ENCODE measurements at places on chromosomes 1 and 21.

DNA sequence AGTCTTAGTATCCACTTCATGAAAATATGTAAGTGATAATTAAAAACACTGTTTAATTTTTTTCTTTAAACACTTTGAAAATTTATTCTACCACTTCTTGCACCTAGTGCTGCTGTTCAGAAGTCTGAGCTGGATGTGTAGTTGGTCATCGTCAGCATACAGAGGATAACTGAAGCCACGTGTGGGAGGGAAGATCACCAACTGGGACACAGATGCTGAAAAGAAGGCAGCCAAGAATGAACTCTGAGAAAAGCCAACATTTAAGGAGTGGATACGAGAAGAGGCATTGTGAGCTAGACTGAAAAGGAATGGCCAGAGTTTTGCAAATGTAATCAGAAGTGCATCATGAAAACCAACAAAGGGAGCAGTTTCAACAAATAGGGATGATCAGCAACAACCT lies 24.6 kb upstream of the CLCA4 start:
- no peak for DNase-seq

DNA sequence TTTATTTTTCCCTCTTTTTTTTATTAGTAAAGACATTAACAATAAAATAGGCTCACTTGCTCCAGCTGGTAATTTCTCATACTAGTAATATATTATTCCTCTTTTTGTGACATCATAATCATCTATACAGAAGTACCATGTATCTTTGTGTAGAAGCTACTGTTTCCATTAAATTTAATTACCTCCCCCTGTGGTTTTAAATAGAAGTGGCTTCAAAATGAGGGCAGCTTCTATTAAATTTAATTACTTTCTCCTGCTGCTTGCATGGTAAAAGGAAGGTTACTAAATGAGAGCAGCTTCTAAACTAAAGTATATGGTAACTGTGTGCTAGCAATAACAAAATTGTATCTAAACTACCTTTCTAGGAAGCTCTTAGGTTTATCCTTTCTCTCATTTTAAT lies 94.0 kb downstream of the DPYD start:
- DNase-seq = no peak

- no peak for DNase-seq
Measured at GRCh38 chr1:40155910-40156309, 5.3 kb upstream of the RLF start.

DNA sequence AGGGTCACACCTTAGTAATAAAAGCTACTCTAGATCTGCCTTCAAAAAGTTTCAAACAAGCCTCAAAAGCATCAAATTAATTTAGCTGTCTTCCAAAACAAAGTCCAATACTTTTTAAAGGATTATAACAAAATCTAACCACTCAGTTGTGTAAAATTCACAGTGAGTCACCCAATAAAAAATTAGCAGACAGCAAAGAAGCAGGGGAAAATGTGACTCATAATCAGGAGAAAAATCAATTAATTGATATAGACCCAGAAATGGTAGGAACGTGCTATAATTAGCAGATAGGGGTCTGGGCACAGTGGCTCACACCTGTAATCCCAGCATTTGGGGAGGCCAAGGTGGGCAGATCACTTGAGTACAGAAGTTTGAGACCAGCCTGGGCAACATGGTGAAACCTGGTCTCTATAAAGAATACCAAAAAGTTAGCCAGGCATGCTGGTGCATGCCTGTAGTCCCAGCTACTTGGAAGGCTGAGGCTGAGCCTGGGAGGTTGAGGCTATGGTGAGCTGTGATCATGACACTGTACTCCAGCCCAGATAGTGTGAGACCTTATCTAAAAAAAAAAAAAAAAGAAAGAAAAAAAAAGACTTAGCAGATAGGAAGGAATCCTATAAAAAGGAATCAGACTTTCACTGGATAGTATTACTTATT lies 8.1 kb upstream of the MYOG start:
- no peak for DNase-seq

GRCh38 chr1:58340185-58340584 lies 206.3 kb downstream of the OMA1 start:
- DNase-seq = no peak

DNA sequence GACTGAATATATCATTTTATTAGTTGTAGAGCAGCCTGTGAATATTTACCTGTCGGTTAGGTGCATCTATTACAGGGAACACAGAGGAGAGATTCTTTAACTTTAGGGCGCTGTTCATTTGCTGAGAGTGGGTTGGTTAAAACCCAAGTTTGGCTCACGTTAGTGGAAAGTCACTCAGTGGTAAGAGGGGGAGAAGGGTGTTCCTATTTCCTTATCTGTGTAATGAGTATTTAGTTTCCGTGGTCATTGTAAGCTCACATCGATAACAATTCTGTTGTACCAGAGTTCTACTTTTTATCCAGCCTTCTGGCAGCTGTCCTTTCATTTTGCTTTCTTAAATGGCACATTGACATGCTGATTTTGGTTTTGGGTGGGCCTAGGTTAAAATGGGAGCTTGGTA lies 773.2 kb upstream of the ADAMTS5 start:
- DNase-seq = no peak

DNA sequence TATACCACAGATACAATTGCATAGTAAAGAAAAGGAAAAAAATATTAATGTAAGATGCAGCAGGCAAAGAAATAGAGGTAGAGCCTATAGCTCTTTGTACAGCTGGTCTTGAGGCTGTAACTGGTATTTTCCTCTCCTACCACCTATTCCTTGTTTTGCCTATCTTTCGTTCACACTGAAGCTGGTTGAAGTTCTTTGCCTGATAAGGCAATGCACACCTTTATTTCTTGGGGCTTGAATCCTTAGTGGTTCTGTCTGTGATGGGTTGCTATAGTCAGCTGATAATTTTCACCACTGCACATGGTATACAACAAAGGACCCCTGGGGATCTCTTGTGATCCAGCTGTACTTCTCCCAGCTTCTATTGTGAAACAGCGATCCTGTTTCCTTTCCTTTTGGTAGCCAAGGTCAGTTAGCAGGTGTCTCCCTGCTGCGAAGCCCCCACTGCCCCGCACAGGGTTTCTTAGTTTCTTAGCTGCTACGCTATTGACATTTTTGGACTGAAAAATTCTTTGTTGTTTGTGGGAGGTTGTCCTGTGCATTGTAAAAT lies 9.9 kb upstream of the TSNAX start:
- no peak for DNase-seq

DNA sequence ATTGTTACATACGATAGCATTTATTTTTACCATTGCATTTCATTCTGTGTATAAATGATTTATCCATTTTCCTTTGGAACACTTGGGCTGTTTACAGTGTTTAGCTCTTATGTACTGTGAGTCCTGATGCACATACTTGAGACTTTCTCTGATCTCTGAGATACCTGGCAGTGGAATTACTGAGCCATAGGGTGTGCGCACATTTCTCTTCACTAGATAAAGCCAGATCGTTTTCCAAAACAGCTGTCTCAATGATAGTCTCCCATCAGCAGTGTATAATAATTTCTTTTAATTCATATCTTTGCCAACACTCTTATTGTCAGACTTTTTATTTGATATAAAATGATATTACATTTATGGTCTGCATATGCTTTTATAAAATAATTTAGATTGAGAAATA lies 66.2 kb downstream of the VPS13D start:
- DNase-seq = no peak

GRCh38 chr1:62159940-62160348 lies 34.7 kb upstream of the L1TD1 start:
- no peak for DNase-seq

GRCh38 chr1:167486090-167486824 lies 32.1 kb downstream of the CD247 start:
- no peak for DNase-seq

DNA sequence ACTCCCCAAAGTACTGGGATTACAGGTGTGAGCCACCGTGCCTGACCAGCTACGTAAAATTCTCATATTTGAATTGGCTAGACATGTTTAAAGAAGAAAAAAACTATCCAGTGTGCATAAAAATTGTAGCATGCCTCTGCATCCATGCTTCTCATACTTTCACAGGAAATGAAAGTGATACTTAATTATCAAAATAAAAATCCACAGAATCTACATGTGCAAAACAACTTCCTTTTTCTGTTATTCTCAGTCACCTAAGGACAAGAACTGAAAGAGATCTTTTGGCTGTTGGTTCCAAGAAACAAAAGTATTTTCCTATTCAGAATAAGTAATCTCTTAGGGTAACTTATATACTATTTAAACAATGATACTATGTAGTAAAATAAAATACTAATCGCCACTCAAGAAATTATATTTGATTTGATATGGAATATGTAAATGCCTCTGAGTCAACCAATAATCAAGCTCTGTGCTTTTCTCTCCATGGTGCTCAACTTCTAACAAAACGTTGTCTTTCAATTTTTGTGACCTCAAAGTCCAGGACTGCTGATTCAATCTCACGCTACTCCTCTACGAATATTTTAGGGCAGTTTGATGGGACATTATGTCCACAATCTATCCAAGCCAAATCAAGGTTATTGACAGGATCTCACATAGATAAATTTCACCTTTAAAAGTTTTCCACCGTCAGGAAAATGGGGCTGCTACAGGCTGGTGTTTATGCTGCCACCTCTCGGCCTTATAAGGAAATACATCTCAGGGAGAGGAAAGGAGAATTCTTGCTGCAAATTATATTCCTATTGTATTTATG lies 102.7 kb downstream of the ZNF281 start:
- no peak for DNase-seq

GRCh38 chr1:222555992-222556615 lies 8.2 kb upstream of the HHIPL2 start:
- no peak for DNase-seq

- DNase-seq = no peak
Measured at GRCh38 chr1:203677771-203678170, 51.1 kb downstream of the ATP2B4 start.

GRCh38 chr21:36518883-36519492 lies 39.1 kb upstream of the CLDN14 start:
- DNase-seq = no peak

DNA sequence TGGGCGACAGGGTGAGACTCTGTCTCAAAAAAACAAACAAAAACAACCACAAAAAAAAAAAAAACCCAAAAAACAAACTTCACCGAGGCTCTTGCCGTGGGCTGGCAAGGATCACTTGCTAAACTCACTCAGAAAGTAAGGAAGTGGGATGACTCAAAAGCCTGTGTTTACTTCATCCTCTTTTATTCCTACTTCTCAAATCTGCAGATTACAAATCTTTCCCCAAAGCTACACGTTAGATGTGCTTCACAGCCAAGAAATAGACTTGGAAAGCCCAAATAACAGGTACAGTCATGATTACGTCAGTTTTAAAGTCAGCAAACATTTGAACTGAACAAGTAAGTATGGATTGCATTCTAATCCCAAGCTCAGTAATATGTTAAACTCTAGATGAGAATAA lies 359.3 kb downstream of the ADGRL2 start:
- DNase-seq = no peak

GRCh38 chr1:15761366-15762128 lies 3.0 kb downstream of the FBLIM1 start:
- no peak for DNase-seq

DNA sequence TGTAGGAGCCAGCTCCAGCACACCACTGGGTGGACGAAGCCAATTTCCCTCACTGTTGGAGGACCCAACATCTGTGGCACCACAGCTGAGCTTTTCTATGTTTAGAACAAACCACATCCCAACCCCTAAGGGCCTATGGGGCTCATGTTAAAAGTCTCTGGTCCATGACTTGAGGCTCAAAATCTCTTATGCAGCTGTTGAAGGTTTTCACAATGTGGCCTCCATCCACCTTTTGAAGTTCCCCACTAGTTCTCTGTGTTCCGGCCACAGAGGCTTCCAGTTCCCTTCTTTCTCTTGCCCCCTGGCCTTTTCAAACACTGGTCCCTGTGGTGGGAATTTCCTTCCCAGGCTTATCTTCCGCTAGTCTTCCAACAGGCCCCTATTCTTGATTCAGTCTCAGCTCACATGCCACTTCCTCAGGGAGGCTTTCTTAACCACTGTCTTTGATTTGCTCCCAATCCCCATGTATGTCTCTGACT lies 3.9 kb upstream of the IFNLR1 start:
- DNase-seq = no peak

DNA sequence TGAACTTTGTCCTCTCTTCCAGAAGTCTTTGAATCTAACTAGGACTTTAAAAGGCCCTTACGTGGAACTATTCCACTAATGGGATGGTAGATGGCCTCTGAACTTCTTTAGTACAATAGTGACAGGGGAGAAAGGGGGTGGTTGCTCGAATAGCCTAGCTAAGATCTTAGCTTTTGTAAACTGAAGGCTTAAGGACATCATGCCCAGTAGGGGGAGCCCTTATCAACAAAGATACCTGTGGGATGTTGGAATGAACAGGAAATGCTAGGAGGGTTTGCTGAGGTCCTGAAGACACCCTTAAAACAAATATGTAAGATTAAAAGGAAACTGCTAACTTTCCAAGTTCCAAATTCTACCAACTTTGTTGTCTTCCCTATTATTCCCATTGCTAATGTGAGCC lies 33.2 kb downstream of the NHLH2 start:
- no peak for DNase-seq

DNA sequence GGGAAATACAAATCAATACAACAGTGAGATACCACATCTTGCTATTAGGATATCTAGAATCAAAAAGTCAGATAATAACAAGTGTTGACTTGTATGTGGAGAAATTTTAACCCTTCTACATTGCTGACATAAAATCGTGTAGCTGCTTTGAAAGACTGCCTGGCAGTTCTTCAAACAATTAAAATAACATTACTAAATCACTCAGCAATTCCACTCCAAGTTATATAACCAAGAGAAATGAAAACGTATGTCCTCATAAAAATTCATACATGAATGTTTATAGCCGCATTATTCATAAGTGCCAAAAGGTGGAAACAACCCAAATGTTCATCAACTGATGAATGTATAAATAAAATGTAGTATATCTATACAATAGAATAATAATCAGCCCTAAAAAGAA lies 164.6 kb downstream of the RASAL2 start:
- DNase-seq = no peak

DNA sequence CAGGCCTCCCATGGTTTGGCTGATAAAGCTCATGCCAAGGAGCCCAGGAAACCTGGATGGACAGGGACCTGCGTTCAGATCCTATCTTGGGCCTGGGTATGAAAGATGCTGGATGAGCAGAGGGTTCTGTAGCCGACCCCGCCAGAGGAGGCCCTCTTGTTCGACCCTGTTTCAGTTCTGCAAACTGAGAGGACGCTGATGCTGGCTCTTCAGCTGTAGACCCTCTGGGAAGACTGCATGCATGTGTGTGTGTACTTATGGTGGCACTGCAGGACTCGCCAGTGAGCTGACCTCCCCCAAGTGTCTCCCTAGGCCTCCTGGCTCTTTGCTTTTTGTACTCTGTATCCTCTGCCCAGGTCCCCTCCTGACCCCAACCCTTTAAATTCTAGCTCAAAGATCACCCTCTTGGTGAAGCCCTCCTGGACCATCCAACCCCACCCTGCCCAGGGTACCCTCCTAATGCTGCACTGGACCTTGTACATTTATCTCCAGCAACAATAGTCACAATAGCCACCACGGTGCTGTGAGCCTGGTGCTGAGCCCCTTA lies 1.6 kb downstream of the EPS8L3 start:
- DNase-seq = peak; percentile 5

DNA sequence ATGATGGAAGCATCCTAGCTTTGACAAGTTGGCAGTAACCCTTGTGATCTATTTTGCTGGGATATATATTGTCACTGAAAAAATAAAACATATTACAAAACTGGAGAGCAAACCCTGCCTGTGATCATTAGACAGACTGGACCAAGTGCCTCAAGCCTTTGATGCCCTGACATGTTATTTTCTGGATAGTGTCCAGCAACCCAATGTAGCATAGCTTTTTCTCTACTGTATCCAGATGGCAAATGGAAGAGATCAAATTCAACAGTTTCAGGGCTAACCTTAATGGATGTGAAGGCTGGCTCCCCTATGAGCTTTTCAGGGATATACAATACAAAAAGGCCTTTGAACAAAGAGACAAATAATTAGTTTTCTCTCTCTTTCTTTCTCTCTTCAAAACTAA lies 25.1 kb downstream of the WARS2 start:
- DNase-seq = no peak

All from activated CD8-positive, alpha-beta memory T cell treated with anti-CD3 and anti-CD28 coated beads, Interleukin-2, amount 50 U/mL, for 4 hours (primary cell).